Stimulated activated CD8-positive, alpha-beta memory T cell treated with anti-CD3 and anti-CD28 coated beads, Interleukin-12 subunit alpha, Interleukin-12 subunit beta, amount 100 ng/mL, for 1 hour (primary cell): ENCODE measurements at places on chromosomes 11 and 22.

DNA sequence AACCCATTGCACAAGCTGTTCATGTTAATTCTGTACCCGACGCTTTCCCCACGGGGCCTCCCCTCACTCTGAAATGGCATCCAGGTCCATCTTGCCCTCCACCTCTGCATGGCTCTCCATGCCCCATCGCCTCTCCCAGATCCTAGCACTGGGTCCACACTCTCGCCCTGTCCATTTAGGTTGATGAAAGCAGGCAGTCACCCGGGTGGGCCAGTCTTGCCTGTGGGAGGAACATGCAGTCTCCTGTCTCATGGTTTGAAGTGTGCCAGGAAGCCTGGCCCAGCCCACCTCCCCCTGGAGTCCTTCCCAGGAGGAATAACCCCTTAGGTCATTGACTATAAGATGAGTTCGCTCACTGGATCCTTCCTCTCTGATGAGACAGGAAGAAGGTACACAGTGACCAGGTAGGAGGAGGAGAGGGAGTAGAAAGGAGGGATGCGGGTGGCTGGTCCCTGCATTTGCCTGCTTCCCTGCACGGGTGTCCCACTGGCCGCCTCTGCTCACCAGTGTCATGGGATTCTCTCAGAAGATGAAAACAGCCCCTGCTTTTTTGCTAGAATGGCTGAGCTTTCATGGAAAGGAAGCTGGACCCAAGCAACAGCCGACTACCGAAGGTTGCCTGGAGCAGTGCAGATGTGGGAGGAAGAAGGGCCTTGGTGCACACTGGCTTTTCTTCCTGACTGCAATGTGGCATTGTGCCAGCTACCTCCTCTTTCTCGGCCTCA is 6.8 kb downstream of the TMEM121B start:
- no peak for DNase-seq

DNA sequence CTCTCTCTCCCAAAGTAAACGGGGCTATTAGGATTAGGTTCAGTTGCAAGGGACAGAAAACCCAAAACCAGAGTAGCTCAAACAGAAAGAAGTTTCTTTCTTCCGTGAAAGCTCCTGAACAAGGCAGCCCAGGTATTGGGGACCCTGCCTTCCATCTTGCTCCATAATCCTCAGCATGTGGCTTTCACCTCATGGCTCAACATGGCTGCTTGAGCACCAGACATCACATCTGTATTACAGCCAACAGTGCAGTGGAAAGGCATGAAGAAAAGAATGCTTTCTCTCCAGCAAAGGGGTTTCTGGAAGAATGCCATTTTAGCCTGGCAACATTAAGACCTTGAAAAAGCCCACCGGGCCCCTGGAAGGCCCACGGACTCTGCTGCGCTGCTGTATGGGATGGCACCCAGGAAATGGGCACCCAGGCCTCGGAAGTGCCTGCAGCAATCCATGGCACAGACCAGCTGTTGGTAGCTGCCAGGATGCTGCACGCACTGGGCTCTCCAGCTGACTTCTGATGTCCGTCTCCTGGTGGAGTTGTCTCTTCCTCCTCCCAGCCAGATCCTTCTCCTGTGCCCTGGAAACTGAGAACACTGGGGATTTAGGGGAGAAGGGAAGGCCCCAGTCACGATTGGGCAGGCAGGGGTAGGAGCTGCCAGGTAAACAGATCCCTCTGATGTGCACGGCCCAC is 22.6 kb downstream of the PDGFB start:
- no peak for DNase-seq

DNA sequence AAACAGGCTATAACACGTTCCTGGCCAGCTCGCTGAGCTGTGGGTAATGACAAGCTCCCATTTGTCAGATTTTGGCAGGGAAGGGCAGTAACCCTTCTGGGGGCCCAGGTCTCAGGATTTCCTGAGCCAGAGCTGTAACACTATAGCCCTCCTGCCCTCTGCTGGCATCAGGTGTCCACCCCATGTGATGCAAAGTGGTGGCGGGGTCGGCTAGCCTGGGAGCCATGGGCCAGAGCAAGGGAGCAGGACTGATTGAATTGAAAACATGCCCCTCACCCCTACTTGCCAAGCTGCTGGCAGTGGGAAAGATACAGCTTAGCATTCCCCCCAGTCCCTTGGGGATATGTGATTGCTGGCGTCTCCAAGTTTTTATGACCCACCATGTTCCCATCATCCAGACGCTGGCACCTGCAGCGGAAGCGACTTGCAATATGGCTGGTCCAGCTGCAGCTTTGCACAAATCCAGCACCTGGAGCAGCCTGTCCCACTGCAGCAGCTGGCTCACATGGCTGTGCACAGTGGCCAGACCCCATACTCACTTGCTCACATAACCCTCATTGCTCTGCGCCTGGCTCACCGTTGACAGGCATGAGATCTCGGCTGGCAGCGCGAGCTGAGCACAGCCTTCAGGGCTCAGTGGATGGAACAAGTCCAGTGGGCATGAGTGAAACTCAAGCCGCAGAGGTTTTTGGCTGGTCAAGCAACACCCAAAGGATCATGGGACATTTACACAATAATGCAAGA is 1147.8 kb downstream of the JRKL start:
- no peak for DNase-seq

DNA sequence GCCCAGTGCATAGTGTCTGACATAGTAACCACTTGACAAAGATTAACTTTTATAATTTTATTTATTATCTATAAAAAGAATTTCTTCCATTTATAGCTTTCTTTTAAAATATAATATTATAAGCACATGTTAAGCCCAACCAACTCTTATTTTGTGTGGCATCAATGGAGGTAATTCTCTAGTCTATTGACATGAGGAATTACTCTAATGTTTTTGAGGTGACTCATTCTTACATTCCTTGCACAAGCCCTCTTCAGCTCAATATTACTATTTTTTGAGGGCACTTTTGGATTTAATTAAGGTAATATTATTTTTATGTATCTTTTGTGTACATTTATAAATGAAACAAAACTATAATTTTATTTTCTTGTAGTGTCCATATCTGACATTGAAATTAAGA is 59.6 kb downstream of the AASDHPPT start:
- DNase-seq: no peak

- DNase-seq: no peak
These were observed 878.5 kb upstream of the LRRC4C start for GRCh38 chr11:42337786-42338455.

DNA sequence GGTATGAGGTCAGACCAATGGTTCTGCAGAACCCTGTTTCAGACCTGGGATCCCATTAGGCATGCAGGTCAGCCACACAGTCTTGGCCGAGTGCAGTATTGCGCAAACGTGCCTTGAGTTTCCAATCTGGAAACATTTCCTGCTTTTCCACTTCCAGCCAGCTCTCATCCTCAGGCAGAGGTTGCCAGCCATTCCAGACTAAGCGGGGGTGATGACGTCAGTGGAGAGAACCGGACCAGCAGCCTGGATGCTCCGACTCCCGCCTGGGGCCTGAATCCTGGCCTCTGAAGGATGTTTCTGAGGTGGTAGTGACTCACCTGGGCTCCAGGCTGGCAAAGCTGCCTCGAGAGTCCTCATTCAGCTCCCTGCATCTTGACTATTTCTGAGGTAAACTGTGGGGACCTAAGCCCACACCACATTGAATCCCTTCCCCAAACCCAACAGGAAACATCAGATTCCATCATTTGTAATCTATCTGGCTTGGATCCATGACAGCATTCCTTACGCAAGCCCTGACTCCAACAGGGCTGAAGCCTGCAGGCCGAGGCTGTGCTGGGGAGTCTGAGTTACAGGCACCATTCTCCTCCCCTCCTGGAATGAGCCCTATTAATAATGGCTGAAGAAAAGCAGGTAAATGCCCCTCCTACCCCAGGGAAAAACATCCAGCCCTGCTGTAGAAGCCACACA is 83.0 kb downstream of the ABTB2 start:
- DNase-seq: no peak
